NCI-H2081 (cell line): ENCODE measurements at places on chromosomes 5 and 9.

GRCh38 chr9:25602400-25603044 is 75.7 kb downstream of the TUSC1 start:
- DNase-seq = no peak

DNA sequence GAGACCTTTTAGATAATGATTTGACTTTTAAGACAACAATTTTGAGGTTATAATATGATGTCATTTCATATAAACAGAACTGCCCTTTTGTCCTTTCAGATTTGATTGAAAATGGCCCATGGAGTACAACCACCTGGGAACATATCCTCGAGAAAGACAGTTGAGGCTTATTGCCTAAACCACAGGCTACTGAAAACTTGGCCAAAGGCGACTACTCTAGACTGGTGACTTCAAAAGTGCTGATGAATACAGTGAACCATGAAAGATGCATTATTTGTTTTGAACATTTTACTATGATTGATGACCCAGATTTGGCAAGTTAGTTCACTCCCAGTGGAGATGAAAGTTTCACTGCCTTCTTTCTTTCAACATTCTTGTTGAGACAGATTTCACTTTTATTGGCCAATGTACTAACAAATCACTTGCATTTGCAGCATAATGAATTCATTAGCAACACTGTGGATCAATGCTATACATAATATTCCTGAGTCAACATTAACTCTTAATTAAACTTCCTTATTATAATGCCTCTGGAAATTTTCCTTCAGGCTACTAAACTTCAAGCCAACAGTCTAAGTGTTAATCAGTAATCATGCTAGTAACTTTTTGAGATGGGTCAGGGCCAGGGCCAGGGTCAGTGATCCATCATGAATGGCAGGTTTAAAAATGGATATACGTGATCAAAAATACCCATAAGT is 480.3 kb downstream of the RAB3C start:
- DNase-seq = no peak

DNA sequence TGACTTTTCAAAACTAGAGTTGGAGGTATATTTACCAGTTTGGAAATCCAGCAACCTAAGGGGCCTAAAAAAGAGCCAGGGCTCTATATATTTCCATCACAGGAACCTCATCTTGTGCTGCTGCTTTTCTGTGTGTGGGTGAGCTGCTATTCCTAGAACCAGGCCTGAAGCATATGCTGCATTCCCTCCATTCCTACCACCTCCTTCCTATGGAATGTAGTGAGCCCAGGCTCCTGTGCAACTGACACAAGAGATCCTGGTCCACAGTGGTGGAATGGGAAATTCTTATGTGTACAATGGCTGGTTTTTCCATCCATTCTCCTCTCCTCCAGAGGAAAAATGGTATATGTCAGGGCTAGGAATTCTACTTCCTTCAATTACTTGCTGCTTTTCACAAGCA is 39.1 kb downstream of the SPEF2 start:
- DNase-seq = no peak

GRCh38 chr9:133848471-133849109 is 110.4 kb upstream of the SARDH start:
- DNase-seq = no peak

DNA sequence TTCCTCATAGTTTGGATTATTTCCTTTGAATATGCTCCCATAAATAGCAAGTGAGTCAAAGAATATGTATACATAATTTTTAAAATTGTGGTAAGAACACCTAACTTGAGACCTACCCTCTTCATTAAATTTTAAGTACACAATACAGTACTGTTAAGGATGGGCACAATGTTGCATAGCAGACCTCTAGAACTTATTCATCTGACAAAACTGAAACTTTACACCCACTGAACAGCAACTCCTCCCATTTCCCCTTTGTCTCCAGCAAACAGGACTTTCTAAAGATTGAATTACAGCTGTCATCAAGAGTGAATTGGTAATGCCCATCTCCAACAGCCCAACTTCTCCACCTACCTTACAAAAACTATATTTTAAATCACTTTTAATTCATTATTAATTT is 388.9 kb downstream of the HTR1A start:
- DNase-seq = no peak

DNA sequence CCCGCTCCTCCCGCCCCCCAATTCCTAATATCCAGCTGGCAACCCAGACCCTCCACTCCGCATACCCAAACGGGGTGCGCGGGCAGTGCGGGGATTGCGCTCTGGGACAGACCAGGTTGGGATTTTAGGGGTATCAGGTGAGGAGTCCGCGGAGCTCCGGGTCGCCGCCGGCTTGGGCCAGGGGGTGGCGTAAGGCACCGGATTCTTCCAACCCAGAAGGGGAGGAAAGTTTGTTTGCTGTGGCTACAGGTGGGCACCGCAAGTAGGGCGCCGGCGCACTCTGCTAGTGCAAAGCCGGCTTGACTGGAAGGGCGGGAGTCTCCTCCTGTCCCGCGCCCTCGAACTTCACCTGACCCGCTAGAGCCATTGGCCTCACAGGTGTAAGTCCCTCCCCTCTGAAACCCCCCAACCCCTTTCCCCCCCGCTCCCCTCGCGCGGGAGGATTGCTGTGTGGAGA is 709 bp downstream of the IQGAP2 start:
- no peak for DNase-seq

DNA sequence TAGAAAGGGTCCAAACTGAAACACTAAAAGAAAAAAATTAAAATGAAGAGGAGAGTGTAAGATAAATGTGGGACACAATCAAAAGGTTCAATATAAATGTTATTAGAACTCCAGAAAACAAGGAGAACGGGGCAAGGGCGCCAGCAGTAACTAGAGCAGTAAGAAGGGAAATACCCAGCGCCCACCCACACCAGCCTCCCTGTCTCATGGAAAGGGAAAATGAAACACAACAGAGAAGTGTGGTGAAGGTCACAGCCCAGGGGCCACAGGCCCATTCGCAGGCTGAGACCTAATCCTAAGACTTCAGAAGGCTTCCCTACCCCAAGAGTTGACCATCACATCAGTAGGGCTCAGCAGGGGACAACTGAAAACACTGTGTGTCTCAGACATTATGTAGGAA is 45.8 kb upstream of the CLK4 start:
- no peak for DNase-seq

DNA sequence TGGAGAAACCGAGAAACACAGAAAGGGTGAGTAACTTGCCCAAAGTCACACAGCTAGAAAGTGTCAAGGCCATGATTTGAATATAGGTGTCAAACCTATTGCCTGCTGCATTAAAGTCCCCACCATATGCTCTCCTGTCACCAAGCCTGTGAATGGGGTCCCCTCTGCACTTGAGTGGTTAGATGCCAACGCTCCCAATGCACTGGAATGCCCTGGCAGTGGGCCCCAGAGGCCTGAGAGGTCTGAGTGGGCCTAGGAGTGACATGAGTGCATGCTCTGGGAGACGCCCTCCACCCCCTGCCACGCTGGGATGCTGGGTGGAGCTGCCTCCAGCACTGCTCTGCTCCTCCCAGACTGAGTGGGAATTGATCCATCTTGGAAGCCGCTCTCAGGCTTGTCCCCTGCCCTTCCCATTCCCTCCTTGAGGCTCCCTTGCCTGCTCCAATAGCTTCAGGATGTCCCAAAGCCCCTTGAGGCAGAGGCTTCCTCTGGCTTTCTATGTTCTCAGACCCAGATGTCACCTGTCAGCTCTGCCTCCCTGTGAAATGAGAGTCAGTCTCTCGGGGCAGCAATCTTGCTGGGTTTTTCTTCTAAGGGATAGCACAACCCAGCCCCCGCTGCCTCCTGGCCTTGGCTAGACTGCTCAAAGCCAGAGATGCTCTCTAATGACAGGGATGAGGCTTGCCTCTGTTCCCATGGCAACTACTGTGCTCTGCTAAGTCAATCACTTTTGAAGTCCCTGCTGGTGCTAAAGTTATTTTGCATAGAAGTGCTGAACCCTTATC is 6.6 kb upstream of the ARSI start:
- DNase-seq = no peak

DNA sequence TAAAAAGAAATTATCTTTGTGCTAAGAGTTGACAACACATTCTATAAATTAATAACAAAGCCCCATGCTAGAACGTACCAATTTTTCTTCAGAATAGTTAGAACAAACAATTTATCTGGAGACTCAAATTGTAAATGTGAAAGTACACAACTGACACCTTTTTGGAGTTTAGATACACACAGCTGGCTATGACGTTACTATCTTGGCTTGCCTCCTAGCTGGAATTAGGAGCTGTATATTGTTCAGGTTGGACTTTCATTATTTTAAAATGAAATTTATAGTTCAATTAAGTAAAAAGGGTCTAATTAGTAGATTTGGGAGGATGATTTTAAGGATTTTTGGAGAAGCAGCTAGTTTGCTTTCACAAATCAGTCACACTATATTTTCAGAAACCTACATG is 393.9 kb upstream of the RIOK2 start:
- DNase-seq = no peak

DNA sequence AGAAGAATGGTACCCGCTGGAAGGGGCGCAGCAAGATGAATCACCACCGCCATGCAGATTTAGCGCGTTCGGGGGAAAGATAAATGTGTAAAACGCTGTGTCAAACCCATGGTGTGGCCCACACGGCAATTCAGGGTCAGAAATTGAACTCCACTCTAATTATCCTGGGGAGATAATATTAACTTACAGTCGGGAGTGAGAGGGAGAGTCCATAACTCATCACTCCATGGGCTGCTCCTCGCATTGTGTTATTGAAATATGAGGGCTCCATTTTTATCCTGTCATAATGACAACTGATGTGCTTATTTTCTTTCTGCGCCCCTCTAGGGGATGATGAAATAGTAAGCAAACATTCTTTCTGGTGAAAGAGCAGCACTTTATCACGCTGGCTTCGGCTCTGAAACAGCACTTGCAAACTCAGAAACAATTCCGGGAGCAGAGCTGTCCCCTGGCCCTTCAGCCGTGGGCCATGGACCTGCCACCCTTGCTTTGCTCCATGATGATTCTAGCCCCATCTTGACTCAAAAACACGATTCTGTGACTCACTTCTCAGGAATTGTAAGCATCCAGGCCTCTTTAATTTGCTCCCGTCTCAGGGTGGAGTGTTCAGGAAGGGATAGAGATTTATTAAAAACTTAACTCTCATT is 431.6 kb downstream of the IRX1 start:
- DNase-seq = no peak
